Activated naive CD4-positive, alpha-beta T cell (primary cell): ENCODE measurements at places on chromosomes 4 and X.

GRCh38 chr4:55912249-55912648, 36.5 kb upstream of the CEP135 start:
- DNase-seq, result no peak

- no peak for DNase-seq
Measured at GRCh38 chrX:149715468-149715867, 3.6 kb downstream of the MAGEA11 start.

DNA sequence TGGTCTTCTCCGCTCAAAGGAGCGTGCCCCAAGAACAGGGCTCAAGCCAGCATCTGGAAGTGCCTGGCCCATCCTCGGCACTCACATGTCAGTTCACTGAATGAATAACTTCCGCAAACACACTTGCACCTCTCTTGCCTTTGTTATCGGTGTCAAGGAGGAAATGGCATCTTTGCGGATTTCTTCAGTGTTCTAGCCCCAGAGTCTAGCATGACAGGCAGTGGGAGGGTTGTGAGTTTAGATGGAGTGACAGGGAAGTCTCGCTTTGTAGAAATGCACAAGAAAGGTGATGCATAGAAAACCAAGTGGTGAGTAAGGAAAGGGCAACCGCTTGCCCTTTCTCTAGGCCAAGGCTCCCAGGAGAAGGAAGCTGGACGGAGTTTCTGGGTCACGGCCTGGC, 17.6 kb upstream of the MECP2 start:
- no peak for DNase-seq

DNA sequence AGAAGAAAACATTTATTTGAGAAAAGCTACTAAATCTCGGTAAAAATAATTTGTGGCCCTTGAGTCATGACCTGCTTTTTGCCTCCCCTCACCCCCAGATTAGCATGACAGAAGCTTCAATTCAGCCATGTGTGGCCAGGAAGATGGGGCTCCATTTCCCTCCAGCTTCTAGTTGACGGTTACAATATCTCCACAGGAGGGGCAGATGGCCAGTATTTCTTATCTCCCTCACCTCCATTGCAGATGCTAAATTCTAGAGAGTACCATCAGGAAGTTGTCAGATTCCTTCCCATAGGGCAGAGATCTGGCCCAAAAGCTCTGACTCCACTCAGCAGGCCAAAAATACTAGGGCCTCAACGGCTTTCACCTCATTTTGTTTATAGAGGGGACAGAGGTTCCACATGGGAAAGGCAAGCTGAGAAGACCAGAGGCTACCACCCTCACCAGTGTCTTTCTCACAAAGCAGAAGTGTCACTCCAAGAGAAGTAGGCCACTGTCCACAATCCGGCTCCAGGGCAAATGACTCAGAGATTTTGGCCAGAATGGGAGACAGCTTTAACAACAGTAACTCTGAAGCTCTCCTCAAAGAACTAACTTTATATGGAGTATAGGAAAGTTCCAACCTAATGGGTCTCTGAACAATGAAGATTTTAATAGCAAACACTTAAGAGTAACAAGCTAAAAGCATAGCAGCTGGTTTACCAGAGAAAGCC, 108.3 kb downstream of the TBC1D19 start:
- DNase-seq, result no peak

DNA sequence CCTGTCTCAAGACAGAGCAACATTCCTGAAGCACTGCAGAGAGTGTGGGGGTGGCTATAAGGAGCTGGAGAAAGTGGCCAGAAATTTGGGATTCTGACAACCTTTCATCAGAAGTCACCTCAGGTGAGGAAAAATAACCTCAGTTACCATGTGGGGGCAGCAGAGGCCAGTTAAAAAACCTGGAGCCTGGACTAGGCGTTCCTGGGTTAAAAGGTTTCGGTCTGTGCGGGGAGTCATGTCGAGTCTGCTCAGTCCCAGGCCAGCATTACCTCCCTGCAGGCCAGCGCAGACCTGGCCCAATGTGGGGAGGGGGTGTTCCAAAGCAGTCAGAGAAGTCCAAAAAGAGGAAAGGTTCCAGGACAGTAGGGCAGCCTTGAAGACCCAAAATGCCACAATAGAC, 10.9 kb upstream of the NALF2 start:
- DNase-seq, result no peak

DNA sequence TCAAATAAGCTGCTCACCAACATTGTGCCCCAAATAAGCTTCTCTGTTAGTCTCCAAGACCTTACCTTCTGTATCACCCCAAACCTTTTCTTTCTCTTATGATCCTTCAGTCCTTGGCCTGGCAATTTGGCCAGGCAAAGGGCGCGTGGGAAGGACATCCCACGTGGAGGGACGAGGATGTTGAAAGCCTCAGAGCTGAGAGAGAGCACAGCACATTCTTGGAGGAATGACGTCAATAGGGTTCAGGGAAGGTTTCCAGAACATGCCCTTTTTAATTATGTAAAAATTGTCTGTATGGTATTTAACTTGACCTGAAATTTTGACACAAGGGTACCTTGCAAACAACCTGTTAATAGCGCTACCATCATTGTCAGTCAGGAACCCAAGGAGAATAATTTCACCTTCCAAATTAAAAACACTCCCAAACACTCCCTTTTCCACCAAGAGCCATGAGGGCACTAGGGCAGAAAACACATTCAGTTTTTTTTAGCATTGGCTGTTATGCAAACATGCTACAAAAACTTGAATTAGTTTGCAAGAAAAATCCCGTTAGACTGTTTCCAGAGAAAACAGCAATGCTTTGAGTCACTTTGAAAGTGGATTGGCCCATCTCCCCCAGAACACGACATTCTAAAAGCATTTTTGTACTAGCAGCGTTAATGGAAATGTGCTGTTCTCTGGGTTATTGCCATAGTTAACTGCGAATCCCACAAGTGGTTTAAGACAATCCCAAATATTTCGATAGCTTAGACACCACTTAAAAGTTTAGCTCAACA, 183.2 kb upstream of the PUDP start:
- no peak for DNase-seq

DNA sequence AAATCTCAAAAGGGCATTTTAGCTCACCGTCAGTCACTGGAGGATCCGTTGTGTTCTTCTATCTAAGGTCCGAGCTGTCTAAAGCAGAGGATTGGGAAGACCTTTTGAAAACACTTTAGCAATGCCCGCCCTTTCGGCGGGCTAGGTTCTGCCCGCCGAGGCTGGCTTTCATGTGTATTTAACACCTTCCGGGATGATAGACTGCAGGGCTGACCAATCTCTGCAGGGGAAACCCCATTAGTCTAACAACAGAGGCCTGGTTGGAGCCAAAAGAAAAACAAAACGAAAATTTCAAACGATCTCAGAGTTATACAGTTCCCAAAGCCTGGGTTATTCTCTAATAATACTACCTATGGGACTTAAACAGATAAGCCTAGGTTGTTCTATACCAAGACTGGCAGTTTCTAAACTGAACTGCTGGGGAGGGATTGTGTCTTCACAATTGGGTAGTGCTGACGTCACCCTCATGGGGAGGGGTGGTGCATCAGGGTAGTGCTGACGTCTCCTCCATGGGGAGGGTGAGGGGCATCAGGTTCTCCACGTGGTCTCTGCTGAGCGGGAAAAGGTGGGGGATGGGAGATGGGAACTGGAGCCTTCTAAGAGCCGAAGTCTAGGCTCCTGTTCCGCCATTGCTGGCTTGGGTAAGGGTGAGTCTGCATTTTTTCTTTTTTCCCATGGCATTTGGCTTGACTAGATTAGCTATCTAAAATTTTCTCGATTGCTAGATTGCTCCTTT, 14.8 kb upstream of the CUL4B start:
- no peak for DNase-seq

GRCh38 chr4:146095091-146095690, 80.3 kb upstream of the LSM6 start:
- DNase-seq, result no peak

DNA sequence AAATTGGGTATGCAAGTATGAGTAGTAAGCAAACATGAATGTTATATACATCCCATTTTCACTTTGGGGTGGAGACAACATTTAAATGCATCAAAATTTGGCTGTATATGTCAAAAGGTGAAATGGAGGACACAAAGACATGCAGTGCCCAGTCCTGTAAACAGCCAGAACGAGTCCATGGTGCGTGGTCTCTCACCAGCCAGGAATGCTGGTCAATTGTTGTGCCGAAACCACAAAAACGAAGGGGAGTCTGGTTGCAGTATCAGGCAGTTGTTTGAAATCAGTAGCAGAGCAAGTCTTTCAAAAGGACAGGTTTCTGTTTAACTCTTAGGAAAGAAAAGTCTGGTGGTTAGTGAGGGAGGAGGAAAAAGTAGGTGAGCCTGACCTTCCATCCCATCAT, 22.3 kb upstream of the RNF150 start:
- DNase-seq, result no peak

DNA sequence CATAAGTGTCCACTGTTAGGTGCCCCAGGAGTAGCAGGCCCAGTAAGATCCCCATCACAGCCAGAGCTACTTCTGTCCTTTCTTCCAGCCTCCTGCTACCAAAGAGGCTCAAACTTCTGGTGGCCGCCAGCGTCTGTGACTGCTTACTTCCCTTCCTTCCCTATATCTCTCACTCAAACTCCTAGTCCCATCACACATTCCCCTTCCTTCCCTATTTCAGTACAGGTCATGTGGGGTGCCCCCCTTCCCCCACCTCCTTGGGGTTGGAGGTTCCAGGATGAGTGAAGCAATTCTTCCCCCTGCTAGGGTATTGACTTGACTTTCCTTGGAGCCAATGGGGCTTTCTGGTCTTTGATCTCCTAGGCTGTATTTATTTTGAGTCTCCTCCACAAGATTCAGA, at the start of gene VSIG4:
Gene VSIG4 (minus strand): TSS at position 137 of the 400 bp plus-strand sequence. CDS start 82 bp downstream, at position 55.
- DNase-seq, result no peak
